ENCODE measurements at places on chromosomes 7 and 10.

GRCh38 chr7:157402911-157403534 is 66.2 kb downstream of the DNAJB6 start:
- DNase-seq: no peak

- no peak for DNase-seq
Observed at GRCh38 chr7:40717242-40717641, 582.4 kb downstream of the SUGCT start.

DNA sequence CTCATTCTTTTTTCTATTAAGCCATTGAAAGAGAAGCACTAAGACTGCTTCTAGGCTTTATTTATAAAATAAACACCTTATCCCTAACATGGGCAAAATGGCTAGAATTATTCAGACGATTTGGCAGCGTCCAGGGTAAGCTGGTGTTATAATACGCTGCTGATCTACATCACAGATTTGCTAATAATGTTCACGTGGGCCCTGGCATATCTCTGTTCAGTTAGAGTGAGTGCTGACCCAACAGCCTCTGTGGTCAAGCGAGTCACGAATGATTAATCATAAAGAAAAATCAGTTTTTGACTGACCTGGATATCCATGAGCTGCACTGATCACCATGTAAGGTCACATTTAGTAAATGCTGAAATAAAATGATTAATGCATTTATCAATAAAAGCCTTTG is 28.4 kb upstream of the CBLL1 start:
- DNase-seq: no peak

DNA sequence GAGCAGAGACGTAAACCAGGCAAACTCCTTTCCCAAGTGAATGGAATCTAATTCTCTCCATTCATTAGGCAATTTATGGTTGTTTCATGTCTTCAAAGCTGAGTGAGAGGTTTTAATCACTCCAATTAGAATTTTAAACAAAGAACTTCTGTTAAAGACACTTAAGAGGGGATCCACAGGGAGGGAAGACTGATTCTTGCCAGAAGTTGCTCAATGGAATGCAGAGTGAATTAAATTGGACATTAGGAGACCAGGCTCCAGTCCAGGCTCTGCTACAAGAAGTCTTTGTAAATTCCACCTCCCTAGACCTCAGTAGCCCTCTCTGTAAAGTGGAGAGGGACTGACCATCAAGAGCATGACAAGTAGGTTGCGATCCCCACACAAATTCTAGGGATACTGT is 130.7 kb upstream of the TMEM72 start:
- DNase-seq: no peak

- no peak for DNase-seq
Observed at GRCh38 chr7:1754345-1754908, 84.3 kb downstream of the ELFN1 start.

DNA sequence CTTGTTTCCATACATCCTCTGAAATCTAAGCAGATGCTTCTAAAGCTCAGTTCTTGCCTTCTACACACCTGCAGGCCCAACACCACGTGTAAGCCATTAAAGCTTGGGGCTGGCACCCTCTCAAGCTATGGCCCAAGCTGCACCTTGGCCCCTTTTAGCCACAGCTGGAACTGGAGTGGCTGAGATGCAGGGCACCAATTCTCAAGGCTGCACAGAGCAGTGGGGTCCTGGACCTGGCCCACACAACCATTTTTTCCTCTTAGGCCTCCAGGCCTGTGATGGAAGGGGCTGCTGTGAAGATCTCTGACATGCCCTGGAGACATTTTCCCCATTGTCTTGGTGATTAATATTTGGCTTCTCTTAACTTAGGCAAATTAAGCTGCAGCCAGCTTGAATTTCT is 38.8 kb upstream of the ZMYND11 start:
- DNase-seq: no peak

DNA sequence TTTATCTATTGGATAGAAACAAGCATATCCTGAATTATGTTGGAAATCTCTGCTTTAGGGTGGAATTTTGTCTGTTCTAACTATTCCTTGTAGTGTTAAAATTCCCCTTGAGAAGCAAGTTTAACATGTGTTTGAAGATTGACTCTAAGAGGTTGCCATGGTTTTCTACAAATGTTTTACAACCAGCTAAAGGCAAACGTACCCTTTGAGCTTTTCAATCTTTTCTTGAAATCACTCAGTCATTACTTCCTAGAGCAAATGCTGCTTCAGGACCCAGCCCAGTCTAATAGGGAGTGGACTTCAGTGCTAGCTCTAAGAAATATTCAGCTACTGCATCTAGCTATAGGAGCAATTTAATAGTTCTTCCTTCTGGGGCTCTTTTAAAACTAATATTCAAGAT is 118.8 kb upstream of the IFRD1 start:
- DNase-seq: no peak

GRCh38 chr7:42264702-42265101 is 27.7 kb upstream of the GLI3 start:
- no peak for DNase-seq

GRCh38 chr7:90461219-90461618 is 8.2 kb upstream of the PTTG1IP2 start:
- DNase-seq: no peak

DNA sequence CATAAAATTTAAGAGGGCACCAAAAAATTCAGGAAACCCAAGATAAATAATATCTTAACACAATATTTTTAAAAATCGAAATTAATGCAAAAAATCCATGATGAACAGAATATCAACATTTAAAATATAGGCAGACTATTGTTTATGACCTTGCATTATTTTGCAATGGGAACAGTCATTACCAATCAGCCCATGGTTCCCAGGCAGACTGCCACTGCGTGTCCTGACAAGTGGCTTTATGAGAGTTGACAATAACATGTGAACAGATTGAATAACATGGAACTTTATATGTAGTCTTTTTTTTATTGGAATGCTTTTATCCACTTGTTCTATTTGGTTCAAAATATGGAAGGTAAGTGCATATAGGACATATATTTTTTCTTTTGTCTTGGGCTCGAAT is 3.1 kb upstream of the AVPI1 start:
- DNase-seq: no peak

GRCh38 chr10:133527771-133528271 is 658 bp downstream of the CYP2E1 start:
- no peak for DNase-seq

DNA sequence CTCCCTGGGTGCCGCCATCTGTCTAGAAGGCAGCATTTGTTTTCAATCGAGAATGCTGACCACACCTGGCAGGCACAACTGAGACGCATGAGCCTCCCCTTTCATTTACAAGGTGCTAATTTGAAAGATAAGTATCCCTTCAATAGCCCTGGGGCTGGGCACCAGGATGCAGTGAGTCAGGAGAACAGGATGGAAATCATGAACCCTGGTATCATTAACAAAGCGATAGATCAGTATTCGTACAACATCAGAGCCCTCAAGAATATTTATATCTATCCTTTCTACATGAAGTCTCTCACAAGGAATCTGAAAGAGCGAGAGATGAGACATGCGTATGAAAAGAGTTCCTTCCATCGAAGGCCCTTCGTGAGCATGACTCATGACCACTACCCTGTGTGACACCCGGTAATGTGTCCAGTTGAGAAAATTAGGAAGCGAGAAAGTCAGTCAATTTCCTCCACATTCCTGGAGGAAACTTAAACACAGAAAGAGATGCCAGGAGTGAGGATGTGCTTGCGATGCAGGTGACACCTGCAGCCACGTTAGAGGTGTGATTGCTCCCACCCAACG is 123.1 kb upstream of the PITRM1 start:
- DNase-seq: no peak

DNA sequence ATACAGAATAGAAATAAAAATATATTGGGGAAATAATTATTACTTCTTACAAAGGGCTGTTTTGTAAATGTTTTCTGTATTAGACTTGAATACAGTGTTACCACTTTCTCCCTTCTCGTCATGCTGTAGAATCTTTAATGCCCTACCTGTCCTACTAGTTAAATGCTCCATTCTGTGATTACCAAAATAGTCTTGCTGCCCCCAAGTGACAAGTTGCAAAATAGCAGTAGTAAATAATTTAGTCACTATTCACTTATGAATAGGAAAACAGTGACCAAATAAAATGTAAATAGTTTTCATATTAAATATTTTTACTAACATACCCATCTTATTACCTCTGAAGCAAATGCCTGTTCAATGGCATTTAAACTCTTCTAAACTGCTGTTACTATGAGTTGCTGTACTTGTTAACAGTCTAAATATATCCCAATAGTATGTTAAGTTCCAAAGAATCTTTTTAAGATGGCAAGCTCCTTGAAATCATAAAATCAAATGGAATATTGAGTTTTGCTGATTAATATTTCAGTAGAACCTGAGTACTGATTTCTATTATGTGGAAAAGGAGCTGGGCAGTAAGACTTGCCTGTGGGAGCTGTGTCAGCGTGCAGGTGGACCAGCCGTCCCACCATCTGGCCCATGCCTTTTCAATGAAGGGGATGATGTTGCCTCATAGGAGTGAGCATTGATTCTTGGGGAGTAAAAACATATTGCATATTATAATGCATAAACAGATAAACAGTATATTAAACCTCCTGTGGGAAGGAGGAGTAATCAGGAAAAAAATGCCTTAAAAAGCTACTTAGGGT is 18.1 kb upstream of the OIT3 start:
- DNase-seq: no peak

DNA sequence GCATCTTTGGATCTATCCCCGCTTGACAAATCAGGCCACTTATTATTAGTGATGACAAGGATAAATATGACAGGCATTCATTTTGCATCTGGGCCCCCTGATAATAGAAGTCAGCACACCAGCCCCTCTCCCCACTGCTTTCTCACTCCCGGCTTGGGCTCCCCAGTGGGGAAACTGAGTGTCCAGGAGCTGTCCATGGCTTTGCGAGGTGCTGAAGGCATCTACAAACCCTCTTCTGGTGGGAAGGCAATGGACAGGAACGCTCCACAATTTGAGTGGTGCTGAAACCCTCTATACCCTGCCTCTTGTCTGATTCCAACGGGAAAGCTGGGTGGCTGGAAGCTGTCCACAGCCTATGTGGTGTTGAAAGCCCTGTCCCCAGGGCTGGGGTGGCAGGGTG is 61.7 kb upstream of the PCBD1 start:
- no peak for DNase-seq

- DNase-seq: no peak
Observed at GRCh38 chr10:10128387-10128786, 889.3 kb upstream of the CELF2 start.

- DNase-seq: no peak
Observed at GRCh38 chr7:127813991-127814541, 162.1 kb downstream of the SND1 start.

- no peak for DNase-seq
Observed at GRCh38 chr7:38142736-38143135, 35.3 kb upstream of the STARD3NL start.

DNA sequence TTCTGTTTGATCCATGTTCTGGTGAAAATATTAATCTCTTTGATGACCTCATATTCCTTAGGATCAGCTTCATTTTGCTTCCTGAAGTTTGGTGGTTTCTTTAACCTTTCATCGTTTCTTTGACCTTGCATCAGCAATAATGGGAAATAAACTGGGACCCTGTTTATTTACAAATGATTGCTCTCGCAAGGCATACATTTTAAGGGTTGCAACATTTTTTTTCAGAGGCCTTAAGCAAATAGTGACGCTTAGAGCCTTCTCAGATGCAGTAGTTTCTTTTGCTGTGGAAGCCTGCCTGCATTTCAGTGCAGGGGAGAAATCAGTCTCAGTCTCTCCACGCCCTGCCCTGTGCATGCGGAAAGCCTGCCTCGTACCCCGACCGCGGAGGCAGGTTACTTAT is 139.1 kb upstream of the NPS start:
- DNase-seq: no peak

- no peak for DNase-seq
Observed at GRCh38 chr10:99768556-99768955, 13.9 kb upstream of the ABCC2 start.

DNA sequence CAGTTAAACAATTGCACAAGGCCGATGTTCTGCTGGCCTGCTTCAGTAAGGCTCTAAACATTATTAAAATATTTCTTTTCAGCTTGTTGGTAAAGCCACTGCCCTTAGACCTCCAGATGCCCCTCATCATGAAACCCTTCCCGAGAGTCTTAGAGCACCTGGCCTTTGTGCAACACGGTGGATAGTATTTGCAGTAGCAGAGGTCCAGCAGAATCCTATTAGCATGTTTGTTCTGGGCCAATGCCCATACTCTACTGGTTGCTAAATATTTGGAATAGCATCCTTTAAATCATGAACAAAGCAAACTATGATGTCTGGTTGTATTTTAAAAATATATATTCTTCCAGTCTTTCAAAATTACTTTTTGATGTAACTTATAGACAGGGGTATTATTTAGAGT is 584.6 kb downstream of the CNTNAP2 start:
- no peak for DNase-seq

GRCh38 chr7:157335991-157336382 is 817 bp upstream of the DNAJB6 start:
- DNase-seq: peak; percentile 29

DNA sequence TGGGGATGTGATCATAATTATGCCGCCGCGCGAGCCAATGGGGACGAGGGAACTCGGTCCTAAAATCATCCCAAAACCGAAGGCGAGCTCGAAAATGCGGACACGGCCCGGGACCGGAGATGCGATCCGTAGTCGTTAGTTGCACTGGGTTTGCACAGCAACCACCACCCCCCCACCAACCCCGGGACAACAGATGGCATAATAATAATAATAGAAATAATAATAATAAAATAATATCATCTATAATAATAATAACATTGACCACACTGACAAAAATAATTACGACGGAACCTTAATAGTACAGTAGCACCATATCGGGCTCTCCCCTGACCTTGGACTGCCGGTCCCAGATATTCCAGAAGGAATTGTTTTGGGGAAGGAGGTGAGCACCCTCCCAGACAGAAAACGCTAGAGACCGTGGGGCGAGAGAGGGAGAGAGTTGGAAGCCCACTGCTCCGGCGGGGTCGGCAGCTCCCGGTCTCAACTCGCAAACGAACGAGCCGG is 1.1 kb upstream of the EMX2 start:
- no peak for DNase-seq

- DNase-seq: peak; percentile 79
Observed at GRCh38 chr7:22488643-22489462, 11.1 kb downstream of the STEAP1B start.

DNA sequence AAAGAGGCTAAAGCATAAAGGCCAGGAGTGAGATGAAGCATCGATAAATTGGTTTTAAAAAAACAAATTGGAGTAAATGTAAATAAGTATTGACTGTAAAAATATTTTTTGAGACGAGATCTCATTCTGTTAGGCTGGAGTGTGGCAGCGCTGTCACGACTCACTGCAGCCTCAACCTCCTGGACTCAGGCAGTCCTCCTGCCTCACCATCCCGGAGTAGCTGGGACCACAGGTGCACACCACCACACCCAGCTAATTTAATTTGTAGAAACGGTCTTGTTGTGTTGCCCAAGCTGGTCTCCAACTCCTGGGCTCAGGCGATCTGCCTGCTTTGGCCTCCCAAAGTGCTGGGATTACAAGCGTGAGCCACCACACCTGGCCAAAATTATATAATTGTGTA is 17.8 kb downstream of the HNRNPA2B1 start:
- no peak for DNase-seq

- DNase-seq: no peak
Observed at GRCh38 chr7:37663693-37664092, 19.9 kb upstream of the GPR141 start.

GRCh38 chr7:25118048-25118753 is 6.9 kb downstream of the CYCS start:
- DNase-seq: no peak
